ENCODE measurements at places on chromosomes 7 and 10.

DNA sequence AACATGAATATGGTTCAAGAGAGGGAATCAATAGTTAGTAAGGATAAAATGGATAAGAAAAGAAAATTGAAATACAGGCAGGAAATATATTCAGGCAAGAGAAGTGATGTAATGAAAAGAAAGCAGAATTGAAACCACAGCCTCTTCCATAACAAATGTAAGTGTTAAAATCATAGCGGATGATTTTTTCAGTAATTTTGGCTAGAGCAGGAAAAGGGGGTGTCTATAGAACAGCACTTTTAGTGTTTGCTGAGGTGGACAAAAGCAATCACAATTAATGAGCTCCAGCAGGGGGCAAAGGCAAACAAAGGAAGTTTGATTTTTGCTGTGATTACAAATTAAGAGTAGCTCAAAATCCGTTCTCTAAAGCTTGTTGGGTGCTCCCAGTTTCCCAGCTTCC, 79.0 kb downstream of the TRIL start:
- DNase-seq, result no peak

GRCh38 chr7:66323114-66323796, 118.1 kb downstream of the TPST1 start:
- DNase-seq, result no peak

GRCh38 chr10:123795846-123796590, 95.6 kb downstream of the CPXM2 start:
- no peak for DNase-seq

DNA sequence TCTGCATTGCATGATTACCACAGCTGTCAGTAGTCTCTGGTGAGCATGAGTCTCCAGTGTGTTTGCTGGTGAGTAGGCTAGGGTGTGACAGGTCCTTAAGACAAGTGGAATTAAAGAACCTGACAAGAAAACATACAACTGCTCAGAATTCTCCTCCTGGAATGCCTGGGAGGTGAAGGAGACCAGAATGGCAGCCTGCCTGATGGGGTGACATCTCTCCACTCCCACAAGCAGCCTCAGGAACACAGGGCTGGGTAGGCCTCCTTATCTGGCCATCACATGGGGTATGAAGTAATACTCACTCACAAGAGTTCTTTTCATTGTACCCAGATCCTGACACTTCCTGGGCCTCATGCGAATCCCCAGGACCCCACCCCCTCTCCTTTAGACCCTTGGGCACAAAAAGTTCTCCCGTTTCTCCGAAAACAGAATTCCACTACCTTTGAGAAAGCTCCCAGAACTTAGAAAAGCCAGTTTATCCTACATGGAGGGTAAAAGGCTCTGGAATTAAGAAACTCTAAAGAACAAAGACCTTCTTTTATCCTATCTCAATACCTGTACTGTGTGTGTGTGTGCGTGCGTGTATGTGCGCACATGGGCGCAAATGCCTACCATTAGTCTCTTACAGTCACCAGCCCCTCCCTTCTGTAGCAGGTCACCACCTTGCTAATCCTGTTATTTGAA, 33.4 kb upstream of the C1GALT1 start:
- no peak for DNase-seq

GRCh38 chr7:106866298-106867281, 1.5 kb downstream of the PIK3CG start:
- DNase-seq, result no peak

- DNase-seq, result no peak
Observed at GRCh38 chr10:73812657-73813056, 1.3 kb upstream of the NDST2 start.

DNA sequence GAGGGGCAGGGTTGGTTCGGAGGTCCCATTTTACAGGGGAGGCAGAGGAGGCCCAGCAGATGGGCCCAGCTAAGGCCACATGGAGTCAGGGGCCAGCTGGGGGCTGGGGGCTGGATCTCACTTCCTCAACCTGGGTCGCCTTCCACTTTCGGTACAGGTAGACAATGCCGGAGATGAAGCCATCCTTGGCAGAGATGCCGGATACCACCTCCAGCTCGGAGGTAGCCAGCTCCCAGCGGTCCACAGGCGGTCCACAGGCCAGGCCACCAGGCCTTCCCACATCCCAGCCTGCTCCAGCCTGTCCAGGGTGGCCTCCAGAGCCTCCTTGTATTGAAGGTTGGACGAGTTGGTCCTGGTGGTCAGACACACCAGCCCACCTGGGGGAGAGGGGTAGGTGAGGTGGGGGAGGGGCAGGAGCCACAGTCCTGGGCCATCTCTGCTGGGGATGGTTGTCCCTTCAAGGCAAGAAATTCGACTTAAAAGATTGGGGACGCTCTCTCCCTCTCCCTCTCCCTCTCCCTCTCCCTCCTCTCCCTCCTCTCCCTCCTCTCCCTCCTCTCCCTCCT, 3.9 kb downstream of the CLDN4 start:
- no peak for DNase-seq

DNA sequence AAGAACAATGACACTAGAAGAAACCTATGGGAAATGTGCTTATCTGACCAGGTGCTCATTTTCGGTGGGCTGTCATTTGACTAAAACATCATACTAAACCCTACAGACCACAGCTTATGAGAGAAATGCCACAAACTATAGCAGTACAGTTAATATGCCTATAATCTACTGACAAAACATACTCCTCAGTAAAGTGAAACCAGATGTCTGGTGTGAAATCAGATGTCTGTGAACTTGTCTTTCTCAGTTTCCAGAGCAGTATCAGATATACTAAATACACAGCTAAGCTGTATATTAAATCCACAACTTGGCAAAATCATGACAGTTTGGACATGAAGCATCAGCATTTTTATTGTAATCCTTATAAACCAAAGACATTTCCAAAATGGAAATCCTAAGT, 3.3 kb downstream of the IMMP2L start:
- DNase-seq, result no peak

DNA sequence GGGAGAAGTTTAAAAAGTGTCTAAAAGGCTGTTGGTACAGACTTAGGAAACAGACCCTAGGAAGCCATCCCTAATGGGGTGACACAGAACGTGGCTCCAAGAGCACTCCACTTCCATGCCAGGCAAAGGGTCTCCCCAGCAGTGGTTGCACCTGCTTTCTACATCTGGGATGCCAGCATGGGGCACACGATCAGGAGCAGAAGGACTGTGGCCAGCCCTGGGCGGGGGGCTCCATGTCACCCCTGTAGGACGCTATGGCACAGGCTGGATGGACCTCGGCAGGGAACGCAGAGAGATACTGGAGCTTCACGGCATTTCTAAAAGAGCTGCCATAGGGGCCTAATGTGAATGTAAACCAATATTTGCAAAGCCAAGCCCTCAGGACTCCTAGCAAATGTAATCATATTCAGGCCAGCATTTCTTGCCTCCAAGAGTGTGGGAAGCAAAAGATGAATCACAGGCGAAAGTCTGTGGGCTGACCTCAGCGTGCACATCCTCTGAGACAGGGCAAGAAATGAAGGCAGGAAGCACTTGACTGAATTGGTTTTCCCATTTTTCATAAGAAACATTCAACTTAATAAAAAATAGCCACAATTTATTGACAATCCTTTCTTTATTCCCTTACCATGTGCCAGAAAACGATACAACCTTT, 93.9 kb downstream of the ATXN7L1 start:
- no peak for DNase-seq

GRCh38 chr10:70829543-70829942, 13.8 kb downstream of the SGPL1 start:
- DNase-seq, result no peak

GRCh38 chr7:15581352-15581951, 19.6 kb upstream of the AGMO start:
- no peak for DNase-seq

DNA sequence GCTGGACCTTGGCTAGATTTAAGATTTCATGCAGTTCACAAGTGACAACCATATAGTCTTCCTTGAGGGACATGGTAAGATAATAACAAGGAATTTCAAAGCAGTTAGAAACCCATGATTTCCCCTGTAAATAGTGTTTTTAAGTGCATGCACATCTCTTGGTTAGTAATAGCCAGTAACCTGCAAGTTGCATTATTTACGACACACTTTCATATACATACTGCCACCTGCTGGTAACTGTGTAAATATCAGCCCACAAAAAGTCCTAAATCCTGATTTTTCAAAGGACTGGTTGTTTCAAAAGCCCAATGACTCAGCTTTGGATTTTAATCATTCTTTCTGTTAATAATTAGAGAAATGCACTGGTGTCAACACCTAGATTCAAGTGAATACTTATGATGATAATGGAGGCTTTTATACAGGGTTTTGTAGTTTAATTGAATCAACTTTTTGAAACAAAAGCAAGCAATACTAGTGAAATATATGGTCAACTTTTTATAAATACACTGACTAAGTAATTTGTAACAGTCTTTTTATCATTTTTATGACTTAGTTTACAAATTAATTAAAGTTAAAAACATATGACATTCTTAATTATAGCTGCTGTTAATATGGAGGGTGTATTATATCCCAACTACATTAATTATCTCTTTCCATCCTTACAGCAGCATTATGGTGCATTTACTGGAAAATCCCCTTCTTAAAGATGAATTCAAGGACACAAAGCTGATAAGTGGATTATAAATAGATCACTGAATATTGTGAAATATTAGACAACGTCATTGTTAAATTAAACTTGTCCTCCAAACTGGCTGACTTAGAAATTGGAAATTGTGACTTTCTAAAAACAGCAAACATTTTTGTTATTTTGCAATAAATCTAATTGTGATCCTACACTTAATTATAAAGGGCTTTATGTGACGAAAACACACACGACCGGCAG, 367.7 kb upstream of the SEMA3D start:
- DNase-seq, result no peak

DNA sequence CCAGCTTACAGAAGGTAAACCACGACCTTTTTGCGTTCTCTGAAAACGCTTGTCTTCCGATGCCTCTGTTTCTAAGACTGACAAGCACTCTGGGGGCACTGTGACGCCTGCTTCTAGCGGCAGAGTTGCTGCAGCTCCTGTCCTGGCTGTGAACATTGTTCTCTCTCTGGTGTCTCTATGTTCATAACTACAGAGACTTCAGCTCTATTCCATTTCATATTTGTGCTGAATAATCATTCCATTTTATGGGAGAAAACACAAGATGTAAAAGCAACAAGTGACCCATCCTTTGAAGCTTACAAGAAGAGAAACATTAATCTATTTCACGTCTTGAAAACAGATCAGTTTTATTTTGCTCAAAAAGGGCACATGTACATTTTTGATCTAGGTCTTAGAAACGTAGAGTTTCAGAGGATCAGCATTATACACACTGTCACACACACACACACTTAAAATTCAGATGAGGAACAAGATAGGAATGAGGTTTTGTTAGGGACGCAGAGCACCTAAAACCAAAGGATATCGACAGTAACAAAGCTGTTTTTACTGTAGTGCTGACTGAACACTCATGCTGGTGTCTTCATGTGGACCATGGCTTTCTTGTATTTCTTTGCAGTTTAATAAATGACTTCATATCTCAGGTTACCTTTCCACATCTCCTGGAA, 3.0 kb downstream of the IKZF1 start:
- DNase-seq, result peak; percentile 44

GRCh38 chr7:134905375-134905774, 80.9 kb upstream of the AGBL3 start:
- no peak for DNase-seq

DNA sequence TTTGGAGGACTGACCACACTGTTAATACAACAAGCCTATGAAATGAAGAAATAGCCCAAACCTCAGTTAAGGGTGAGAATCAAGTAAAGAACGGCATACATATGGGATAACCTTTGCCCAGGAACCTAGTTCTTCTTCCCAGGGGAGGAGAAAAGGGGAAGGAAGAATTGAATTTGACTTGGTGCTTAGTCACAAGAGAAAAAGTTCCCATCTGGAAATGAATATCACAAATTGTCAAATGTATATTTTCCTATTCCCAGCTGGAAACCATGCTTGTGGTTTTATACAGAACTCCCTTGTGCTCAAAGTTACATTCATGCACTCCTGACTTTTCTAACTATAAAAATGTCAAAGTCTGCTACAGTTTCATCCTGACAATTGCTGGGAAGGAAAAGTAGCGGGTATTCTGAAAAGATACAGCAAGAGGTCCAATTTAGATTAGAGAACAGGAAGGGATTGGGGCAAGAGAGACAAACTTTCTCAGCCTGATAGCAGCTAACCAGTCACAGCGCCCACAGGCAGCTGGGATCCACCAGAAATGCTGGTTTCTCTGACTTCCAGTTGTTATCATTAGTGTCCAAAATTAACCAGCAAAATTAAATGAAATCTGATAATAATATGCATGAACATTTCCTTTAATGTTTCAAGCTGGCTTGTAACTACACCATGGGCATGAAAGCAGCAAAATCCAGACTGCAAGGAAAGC, 18.6 kb upstream of the GSAP start:
- DNase-seq, result no peak

- DNase-seq, result no peak
Observed at GRCh38 chr7:145313551-145313950, 477.7 kb upstream of the TPK1 start.

DNA sequence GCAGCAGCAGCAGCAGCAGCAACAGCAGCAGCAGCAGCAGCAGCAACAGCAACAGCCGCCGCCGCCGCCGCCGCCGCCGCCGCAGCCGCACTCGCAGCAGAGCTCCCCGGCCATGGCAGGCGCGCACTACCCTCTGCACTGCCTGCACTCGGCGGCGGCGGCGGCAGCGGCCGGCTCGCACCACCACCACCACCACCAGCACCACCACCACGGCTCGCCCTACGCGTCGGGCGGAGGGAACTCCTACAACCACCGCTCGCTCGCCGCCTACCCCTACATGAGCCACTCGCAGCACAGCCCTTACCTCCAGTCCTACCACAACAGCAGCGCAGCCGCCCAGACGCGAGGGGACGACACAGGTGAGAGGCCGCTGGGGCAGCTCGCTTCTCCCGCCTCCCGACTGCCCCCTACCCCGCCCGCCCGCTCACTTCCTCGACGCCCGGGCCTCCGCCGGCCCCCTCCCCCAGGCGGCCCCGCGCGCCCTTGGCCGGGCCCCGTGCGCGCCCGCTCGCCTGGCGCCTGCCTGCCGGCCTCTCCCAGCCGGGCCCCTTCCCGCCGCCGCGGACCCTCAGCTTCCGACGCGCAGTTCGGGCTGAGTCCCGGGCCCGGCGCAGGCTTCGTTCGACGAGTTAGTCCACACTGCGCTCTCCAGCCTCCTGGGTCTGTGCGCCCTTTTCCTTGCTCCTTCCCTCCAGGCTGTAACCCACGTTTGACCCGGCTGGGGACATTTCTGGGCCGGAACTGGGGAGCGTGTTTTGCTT, 882 bp downstream of the DLX6 start:
- no peak for DNase-seq

DNA sequence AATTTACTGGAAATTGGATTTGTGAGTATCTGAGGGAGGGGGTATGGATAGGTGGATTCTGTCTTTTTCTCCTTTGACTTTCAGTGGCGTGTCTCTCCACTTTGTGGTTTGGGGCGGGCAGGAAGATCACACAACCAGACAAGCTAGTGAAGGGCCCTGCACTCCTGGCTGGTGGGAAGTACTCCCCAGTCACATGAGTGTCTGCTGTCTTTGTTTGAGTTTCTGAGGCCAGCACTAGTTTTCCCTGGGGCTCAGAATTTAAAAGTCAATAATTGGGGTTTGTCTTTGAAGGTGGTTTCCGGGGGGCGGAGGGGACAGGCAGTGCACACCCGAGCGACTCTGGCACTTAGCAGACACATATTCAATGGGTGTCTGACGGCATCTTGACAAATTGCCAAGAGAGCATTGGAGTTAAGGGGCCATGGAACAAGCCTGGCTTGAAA, 120.1 kb downstream of the WDFY4 start:
- no peak for DNase-seq
